ENCODE measurements at places on chromosomes 13 and 19. TPM values are rescaled to one million over a fixed set of nuclear protein-coding genes. Genes with fewer than 3 reads are reported as not detected.
A peak's percentile ranks its signal among the peaks of the same experiment; 100 is the strongest.

- no peak for DNase-seq
- no peaks in the 10 kb centered on the region for H3K27me3 ChIP-seq
- H3K27ac ChIP-seq, result peak overlapping the region; percentile 80
- peak overlapping the region; percentile 31 for H3K4me3 ChIP-seq
These were observed 3.4 kb downstream of the BSG start for GRCh38 chr19:575527-576506.

DNA sequence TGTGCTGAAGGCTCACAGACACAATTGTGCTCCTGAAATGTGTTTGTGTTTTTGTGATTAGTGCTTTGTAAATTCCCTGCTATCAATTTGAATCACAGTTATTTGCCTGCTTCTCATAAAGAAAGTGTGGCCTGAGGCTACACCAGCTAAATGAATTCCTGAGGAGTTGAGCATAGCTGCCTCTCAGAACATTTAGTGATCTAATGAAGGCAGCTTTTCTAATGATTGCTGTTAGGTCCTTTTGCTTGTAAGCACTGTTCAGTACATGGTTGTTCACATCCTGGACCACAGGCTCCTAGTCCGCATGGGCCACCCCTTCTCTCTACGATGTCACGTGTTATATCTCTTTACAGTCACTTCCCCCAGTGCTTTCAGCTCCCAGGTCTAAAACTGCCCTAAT, 238.2 kb downstream of the B3GLCT start:
- peaks cover 52% of the 10 kb centered on the region for H3K27me3 ChIP-seq
- no peaks in the 10 kb centered on the region for H3K36me3 ChIP-seq
- H3K4me3 ChIP-seq, result no peak overlapping the region
- no peaks in the 10 kb centered on the region for H3K4me1 ChIP-seq
- no peak overlapping the region for H3K27ac ChIP-seq

GRCh38 chr13:37375724-37376123, 222.8 kb downstream of the POSTN start:
- H3K4me3 ChIP-seq, result no peak overlapping the region
- H3K27me3 ChIP-seq, result no peaks in the 10 kb centered on the region
- H3K27ac ChIP-seq, result no peak overlapping the region
- H3K36me3 ChIP-seq, result peaks cover 6% of the 10 kb centered on the region
- no peak for DNase-seq

The CCL25 gene
- not detected for total RNA-seq

The NANOS3 gene
- 4.4 TPM for total RNA-seq

DNA sequence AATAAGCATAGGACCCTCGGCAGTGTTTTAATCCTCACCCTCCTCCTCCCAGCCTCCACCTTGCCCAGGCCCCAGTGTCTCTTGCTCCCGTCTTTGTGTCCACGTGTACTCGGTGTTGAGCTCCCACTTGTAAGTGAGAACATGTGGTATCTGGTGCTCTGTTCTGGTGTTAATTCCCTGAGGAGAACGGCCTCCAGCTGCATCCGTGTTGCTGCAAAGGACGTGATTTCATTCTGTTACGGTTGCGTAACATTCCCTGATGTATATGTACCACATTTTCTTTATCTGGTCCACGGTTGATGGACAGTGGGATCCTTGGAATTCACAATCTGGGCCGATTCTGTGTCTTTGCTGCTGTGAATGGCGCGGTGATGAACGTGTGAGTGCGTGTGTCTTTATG, 44.7 kb upstream of the TFDP1 start:
- no peak overlapping the region for H3K4me3 ChIP-seq
- H3K27ac ChIP-seq, result no peak overlapping the region
- H3K4me1 ChIP-seq, result peaks cover 11% of the 10 kb centered on the region
- DNase-seq, result peak; percentile 18
- peaks cover 26% of the 10 kb centered on the region for H3K36me3 ChIP-seq
- no peaks in the 10 kb centered on the region for H3K27me3 ChIP-seq

GRCh38 chr13:52837850-52838249, 10.6 kb downstream of the PCDH8 start:
- H3K4me1 ChIP-seq, result no peaks in the 10 kb centered on the region
- no peak overlapping the region for H3K4me3 ChIP-seq
- H3K36me3 ChIP-seq, result no peaks in the 10 kb centered on the region
- no peak for DNase-seq
- peaks cover 36% of the 10 kb centered on the region for H3K27me3 ChIP-seq

DNA sequence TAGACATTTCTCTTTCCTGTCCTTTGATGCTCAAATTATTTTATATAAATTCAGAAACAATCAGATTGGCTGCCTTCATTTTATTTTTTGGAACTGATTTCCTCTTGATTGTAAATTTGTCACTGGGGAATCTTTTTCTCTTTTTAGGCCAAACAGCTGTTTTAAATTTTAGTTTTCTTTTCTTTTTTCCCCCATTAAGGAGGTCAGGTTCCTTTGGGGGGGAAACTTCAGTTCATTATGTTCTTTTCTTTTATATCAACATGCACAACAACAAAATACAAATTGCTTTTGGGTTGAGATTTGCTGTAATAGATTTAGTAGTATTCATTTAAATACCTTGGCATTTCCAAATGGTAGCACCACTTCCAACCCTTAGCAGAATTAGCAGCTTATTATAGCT, 264.8 kb upstream of the SPRY2 start:
- DNase-seq, result no peak
- H3K4me1 ChIP-seq, result no peaks in the 10 kb centered on the region
- H3K4me3 ChIP-seq, result no peak overlapping the region
- no peaks in the 10 kb centered on the region for H3K36me3 ChIP-seq

GRCh38 chr13:111554539-111555267, 234.3 kb downstream of the TEX29 start:
- H3K27me3 ChIP-seq, result peaks cover 30% of the 10 kb centered on the region
- DNase-seq, result peak; percentile 78
- peaks cover 2% of the 10 kb centered on the region for H3K36me3 ChIP-seq
- no peak overlapping the region for H3K27ac ChIP-seq

GRCh38 chr19:2385053-2385721, 25.1 kb downstream of the TMPRSS9 start:
- peaks cover 5% of the 10 kb centered on the region for H3K36me3 ChIP-seq
- peak overlapping the region; percentile 36 for H3K4me3 ChIP-seq
- peaks cover 3% of the 10 kb centered on the region for H3K27me3 ChIP-seq
- peak overlapping the region; percentile 22 for H3K27ac ChIP-seq

DNA sequence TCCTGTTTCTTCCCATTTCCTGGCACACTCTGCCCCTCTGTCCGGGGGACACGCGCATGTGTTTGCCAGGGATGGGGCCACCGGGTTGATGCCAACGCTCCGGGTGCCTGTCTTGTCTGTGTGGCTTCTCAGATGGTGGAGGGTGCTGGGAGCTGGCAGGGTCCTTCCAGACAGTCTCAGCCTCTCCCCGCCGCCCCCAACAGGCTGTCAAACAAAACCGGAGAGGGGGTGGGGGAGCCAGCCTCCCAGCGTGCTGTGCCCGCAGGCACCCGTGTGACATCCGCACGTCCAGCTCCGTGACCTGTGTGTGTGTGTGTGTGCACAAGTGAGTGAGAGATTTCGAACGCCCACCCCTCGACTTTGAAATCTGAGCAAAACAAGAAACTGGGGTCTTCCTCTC, 10.6 kb upstream of the EHD2 start:
- H3K27ac ChIP-seq, result peak overlapping the region; percentile 5
- H3K36me3 ChIP-seq, result peaks cover 6% of the 10 kb centered on the region

The PODNL1 gene
- total RNA-seq, result 5.7 TPM

The CEBPA gene
- 1.7 TPM for total RNA-seq

DNA sequence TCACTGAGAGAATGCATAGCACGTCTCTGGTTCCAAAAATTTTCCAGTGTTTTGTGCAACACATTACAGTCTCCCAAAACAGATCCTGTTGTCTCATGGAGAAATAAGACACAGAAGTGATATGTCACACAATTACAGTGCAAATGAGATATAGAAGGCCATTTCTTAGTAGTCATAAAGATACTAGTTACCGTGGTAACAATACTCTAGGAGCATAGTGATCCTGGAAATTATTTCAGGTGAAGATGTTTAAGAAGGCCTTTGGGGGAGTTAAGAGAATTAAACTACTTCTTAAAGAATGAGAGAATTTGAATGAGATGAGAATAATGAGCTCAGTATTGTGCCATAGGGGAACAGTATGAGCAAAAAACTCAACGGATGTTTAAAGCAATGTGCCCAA, 628.0 kb upstream of the MIR17HG start:
- H3K36me3 ChIP-seq, result no peaks in the 10 kb centered on the region
- H3K4me1 ChIP-seq, result peaks cover 10% of the 10 kb centered on the region
- no peak overlapping the region for H3K27ac ChIP-seq
- no peaks in the 10 kb centered on the region for H3K27me3 ChIP-seq

DNA sequence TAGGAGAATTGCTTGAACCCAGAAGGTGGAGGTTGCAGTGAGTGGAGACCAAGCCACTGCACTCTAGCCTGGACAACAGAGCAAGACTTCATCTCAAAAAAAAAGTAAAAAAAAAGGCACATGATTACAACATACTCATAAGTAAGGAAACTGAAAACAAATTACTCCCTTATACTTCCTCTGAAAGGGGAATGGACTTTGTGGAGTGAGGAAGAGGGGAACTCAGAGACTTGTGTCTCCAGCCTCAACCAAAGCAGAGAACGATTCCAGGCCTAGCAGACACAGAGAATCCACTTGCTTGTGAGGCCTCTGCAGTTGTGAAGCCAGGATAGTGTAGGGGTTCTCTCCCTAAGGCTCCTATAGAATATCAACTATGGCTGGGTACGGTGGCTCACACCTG, 4.3 kb upstream of the LATS2 start:
- peak overlapping the region; percentile 41 for H3K27ac ChIP-seq
- H3K27me3 ChIP-seq, result no peaks in the 10 kb centered on the region
- H3K4me3 ChIP-seq, result no peak overlapping the region

- H3K36me3 ChIP-seq, result peaks cover 11% of the 10 kb centered on the region
- H3K27me3 ChIP-seq, result no peaks in the 10 kb centered on the region
These were observed 560 bp downstream of the NDUFA7 start for GRCh38 chr19:8320564-8321066.

DNA sequence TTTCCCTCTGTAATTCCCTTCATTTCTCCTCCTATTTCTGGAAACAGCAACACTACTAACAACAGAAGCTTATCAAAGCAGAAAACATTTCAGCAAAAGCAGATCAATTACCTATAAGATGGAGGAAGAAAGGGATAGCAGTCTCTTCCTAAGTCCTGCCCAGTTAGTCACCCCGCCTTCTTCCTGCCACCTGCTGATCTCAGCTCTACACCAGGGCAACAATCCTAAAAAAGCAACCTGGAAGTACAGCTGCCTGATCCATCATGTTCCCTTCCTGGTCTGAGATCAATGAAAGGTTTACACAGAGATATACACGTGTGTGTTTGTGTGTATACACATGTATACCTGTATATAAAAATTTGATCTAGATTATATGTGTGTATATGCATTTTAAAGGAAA, 59.4 kb downstream of the TSC22D1 start:
- peaks cover 13% of the 10 kb centered on the region for H3K36me3 ChIP-seq
- H3K4me3 ChIP-seq, result no peak overlapping the region
- no peaks in the 10 kb centered on the region for H3K27me3 ChIP-seq
- no peak for DNase-seq
- peaks cover 7% of the 10 kb centered on the region for H3K4me1 ChIP-seq

The C13orf42 gene
- not detected for total RNA-seq

GRCh38 chr19:4482721-4483364, 10.7 kb downstream of the HDGFL2 start:
- no peak for DNase-seq
- peaks cover 11% of the 10 kb centered on the region for H3K36me3 ChIP-seq
- H3K4me3 ChIP-seq, result no peak overlapping the region
- no peaks in the 10 kb centered on the region for H3K4me1 ChIP-seq
- H3K27me3 ChIP-seq, result no peaks in the 10 kb centered on the region

- peaks cover 15% of the 10 kb centered on the region for H3K27me3 ChIP-seq
- no peak overlapping the region for H3K27ac ChIP-seq
These were observed 38.3 kb upstream of the C19orf12 start for GRCh38 chr19:29753190-29753933.

Measured in chondrocyte (in vitro differentiated cells).